ENCODE measurements at places on chromosomes 16 and 17.
A peak's percentile ranks its signal among the peaks of the same experiment; 100 is the strongest.

DNA sequence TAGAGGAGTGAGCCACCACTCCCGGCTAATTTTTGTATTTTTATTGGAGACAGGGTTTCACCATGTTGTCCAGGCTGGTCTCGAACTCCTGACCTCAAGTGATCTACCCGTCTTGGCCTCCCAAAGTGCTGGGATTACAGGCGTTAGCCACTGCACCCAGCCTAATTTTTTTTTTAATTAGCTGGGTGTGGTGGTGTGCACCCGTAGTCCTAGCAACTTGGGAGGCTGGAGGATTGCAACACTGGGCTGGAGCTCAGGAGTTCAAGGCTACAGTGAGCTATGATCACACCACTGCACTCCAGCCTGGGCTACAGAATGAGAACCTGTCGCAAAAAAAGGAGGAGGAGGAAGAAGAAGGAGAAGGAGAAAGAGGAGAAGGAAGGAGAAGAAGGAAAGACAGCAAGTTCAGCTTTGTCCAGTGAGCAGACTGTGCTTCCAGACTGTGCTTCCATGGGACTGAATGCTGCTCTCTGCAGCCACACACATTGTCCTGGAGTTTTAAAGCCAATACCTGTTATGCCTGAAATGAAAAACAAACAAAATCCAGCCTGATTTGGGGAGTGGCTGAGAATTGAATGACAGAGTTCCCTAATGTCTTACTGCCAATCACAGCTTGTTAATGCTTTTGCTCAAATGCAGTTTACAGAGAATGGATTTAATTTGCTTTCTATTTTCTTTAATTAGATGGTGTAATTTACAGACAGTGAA is 2.8 kb upstream of the TNFRSF13B start:
- DNase-seq = no peak

DNA sequence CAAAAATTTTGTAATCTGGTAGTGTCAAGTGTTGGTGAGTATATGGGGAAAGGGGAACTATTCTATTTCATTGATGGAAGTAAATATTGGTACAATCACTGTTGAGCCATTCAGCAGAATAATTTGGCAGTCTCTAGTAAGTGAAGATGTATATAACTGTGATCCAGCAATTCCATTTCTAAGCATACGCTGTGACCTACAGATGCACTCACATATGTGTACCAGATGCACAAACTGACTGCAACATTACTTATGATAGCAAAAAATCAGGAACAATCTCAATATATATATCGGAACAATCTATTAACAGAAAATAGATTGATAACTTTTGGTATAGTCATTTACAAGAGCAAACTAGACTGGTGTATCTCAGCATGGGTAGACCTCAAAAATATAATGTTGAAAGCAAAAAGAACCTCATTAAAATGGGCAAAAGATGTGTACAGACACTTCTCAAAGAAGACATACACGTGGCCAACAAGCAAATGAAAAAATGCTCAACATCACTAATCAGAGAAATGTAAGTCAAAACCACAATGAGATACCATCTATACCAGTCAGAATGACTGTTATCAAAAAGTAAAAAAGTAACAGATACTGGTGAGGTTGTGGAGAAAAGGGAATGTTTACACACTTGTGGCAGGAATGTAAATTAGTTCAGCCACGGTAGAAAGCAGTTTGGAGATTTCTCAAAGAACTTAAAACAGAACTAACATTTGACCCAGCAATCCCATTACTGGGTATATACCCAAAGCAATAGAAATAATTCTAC is 20.7 kb downstream of the ADAP2 start:
- DNase-seq = no peak

- peak; percentile 17 for DNase-seq
Observed at GRCh38 chr16:85491058-85491771, 121.9 kb upstream of the GSE1 start.

DNA sequence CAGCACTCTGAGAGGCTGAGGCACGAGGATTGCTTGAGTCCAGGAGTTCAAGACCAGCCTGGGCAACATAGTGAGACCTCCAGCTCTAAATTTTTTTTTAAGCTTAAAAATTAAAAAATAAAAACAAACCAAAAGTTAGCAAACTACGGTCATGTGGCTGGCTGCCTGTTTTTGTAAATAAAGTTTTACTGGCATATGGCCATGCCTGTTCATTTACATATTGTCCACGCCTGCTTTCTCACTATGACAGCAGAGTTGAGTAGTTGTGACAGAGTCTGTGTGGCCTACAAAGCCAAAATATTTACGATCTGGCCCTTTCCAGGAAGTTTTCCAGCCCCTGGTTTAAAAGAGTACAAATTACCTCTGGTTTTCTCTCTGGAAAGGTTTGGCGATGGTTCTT is 3.3 kb downstream of the SLX4 start:
- no peak for DNase-seq

DNA sequence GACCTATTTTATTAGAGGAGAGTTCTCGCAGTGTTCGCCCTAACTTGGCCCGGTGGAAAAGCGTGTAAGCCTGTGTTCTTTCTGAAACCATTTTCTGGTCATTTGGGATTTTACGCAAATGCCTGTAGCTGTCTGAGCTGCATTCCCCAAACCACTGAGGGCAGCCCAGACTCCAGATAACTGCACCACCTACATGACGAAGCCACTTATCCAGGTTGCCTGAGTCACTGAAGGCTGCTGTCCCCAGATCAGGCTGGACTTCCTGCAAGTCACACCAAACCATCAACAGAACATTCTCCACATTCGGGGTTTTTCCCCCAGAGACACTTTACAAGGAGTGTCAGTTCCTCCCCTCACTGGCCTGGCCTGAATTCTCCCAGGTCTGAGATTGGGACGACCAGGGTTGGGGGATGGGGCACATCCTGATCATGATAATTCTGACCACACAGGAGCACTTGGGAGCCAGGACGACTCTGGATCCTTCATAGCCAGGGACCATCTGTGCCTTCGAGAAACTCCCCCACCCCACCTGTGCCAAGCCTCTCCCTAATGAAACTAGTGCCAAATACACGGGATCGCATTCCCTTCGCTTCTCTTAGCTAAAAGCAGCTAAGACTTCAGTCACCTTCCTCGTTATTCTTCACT is 2.3 kb downstream of the RPRML start:
- no peak for DNase-seq

- DNase-seq = no peak
Observed at GRCh38 chr17:61774724-61775123, 88.6 kb downstream of the BRIP1 start.

DNA sequence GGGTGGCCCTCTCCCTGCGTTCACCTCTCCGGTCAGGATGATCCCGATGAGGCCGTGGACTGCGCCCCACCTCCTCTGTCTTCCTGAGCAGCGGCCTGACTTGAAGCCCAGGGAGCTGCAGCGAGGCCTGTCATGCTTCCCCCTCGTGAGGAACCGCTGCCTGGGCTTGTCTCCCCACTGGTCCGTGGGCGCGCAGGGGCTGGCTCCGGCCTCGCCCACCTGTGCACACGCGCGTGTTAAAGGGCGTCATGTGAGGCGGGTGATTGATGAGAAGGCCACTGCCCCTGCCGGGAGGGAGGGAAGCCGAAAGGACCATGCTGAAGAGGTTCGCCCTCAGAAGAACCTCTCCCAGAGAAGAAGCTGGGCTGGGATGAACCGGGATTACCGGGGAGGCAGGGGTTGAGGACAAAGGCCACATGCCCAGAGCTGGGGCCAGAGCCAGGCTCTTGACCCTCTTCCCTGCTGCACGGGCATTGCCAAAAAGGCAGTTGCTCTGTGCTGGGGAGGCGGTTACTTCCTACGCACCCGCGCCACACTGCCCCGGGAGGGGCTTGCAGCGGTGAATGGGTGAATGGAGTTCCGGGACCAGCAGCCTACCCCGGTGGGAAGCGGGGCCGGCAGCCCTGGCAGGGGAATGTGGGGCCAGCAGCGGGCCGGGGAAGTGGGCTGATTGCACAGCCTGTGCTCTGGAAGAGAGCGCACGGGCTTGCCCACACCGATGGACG is 85.9 kb upstream of the GSE1 start:
- no peak for DNase-seq

DNA sequence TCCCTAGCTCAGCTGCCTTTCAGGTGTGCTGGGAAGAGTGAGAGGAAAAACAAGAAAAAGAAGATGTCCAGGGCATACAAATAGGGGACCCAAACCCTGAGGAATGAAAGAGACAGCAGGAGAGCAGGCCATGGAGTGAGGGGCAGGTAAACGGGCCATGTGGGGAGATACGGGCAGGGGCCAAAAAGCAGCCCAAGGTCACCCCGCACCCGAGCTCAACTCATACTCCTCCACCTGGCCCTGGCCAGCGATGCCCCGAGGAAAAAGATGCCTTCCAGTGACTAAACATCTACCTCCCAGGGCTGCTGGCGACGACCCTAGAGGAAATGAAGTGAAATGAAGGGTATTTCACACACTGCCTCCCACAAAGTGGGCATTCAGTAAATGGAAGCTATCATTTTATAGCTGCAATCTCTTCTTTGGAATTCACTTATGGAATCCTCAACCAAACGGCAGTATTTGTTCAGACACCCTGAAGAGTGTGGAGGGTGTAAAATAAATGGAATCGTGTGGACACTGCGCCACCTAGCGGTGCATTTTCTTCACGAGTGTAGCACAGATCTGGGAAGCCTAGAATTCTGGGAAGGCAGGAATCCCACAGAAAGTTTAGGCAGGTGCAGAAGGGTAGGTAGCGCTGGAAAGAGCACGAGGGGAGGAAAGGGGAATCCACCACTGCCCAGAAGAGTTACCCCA is 14.9 kb downstream of the ELAC2 start:
- DNase-seq = peak; percentile 35

DNA sequence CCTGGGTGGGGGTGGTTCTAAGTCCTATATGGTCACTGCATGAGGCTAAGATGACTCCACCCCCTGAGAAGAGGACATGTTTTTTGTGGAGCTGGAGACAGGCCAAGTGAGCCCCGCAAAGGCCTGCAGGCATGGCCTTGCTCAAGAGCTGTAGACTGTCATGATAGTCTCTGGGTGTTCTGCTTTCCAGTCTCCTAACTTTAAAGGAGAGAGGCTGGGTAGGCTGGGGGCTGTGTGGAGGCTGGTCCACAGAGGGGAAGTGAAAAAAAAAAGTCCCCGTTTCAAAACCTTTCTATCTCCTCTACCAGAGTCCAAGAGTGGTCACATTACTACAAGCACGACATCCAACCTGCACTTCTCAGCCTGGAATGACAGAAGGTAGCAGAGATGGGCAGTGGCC is 27.1 kb downstream of the CDRT4 start:
- no peak for DNase-seq

GRCh38 chr16:53309457-53309856 is 124.8 kb upstream of the RBL2 start:
- no peak for DNase-seq

DNA sequence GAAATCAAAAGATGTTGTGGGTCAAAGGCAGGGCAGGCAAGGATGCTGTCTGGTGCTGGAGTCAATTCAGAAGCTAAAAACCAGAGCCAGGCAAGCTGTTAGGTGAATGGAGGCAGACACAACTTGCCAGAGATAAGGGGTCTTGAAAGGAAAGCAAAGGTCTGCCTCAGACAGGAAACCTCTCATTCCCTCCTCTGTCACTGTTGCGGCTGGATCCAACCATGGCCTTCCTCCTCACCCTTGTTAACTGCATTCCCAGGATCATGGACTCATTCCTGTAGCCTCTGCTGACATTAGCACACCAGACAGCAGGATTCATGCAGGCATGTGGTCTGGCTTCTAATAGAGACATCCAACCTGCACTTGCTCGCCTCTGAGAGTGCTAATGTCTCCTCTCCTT is 186.7 kb upstream of the HS3ST3A1 start:
- DNase-seq = no peak

DNA sequence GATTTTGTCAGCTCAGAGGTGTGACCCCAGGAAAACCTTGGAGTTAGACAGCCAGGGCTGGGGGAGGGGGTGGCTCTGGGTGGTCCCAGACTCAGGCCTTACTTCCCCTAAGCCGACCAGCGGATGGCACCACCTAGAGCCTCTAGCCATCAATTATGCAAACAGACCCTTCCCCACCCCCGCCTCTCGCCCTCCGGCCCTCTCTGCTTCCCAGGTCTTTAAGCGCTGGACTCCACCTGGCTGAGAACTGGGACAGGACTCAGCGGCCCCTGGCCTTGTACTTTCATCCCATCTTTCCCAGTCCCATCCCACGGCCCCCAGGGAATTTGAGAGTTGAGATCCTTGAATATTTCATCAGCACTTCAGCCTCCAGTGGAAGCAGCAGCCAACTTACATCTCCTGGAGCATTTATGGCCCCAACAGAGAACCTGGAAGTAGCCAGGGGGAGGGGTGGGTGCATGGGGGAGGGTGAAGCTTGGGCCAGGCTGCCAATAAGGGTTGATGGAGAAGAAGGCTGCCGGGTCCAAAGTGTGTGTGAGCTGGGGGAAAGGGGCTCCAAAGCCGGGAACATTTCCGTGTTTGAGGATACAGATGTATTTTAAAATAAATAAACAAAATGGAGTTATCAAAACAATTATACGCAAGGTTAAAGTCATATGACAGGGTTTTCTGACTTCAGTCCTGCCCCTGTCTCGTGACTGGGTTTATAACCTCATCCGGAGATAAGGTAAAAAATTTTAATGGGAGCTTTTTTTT is 7.5 kb upstream of the JUP start:
- no peak for DNase-seq

DNA sequence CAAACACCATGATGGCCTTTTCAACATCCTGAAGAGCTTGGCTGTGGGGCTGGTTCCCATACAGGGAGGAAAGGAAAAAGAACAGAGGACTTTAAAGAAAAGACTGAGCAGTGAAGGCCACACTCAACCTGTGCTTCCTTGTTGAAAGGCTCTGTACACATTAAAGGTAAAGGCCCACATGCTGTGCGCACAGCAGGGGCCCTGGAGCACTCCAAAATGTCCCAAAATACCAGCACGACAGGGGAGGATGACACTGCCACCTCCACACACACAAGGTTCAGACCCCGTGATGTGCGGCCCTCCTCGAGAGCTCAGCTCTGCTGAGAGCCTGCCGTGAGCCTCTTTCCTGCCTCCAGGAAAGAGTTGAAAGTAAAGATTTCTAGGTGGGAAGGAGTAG is 36.5 kb downstream of the FANCA start:
- no peak for DNase-seq

- DNase-seq = no peak
Observed at GRCh38 chr16:21989133-21989532, 11.8 kb downstream of the PDZD9 start.

GRCh38 chr16:23771642-23772041 is 16.8 kb downstream of the CHP2 start:
- no peak for DNase-seq

DNA sequence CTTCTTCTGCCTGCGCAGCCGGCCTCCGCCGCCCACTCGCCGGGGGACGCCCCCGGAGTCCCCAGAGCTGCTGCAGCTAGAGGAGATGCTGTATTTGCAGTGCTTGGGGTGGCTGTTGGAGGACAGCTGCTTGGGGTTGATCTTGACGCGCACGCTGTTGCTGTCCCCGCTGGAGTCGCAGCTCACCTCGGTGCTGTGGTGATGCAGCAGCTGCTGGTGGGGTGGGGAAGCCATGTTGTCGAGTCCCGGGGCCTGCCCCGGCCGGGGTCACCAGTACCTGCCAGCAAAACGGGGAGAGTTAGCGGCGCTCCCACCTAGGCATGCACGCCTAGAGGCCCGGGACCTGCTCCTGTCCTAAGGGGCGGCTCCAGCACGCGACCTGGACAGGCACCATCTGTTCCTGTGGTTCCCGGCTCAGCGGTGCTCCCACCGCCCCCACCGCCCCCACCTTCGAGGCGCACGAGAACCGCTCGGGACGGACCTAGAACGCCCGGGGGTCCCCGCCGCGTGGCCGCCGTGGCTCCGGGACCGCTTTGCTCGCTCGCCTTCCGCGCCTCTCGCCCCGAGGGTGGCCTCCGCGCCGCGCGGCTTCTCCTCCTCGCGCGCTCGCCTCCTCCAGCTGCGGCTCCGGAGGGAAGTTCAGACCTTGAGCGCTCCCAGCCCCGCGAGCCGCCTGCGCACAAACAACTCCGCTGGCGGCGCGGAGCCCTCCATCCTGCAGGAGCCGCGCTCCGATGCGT is 863 bp downstream of the ADCY9 start:
- peak; percentile 46 for DNase-seq

GRCh38 chr17:69406941-69407340 is 7.6 kb upstream of the MAP2K6 start:
- no peak for DNase-seq
